ENCODE measurements at places on chromosomes 11 and 22.
A peak's percentile ranks its signal among the peaks of the same experiment; 100 is the strongest.

GRCh38 chr22:20725987-20726558 lies 47.8 kb upstream of the SERPIND1 start:
- peak; percentile 43 for DNase-seq

DNA sequence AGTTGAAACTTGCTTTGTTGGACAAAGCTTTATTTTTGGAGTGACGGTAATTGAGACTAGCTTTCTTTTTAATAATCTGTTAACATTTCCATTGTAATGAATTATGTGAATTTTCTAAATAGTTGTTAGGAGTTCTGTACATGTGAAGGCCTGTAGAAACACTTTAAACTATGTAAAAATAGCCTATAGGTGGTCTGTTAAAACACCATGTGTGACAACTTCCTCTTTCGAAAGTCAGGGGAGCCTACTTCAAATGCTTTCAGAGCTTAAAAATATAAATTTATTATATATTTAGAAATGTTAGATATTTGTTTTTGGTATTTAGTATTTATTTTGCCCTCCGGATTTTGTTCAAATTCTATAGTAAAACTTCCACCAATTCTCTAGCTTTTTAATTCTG lies 28.7 kb downstream of the DDIAS start:
- no peak for DNase-seq

DNA sequence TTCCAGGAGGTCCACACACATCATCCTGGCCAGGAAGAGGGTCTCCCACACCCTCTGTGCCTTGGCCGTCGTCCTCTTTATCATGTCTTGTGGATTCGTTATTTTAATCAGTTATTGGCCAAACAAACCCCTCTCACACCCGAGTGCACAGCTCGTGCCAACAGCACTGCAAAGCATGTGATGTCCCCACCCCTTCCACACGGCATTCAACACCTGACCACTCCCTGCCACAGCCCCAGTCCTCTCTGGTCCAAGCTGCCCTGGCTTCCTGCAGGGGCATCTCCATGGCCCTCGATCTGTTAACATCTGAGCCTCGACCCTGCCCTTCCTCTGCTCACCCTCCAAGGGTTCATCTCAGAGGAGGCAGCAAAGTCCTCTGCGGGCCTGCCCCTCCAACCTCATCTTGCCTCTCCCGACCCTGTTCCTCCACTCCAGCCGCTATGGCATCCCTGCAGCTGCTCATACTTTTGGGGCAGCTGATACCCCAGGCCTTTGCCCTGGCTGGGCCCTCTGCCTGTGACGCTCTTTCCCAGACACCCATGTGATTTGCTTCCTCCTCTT lies 14.0 kb downstream of the MYEOV start:
- no peak for DNase-seq

DNA sequence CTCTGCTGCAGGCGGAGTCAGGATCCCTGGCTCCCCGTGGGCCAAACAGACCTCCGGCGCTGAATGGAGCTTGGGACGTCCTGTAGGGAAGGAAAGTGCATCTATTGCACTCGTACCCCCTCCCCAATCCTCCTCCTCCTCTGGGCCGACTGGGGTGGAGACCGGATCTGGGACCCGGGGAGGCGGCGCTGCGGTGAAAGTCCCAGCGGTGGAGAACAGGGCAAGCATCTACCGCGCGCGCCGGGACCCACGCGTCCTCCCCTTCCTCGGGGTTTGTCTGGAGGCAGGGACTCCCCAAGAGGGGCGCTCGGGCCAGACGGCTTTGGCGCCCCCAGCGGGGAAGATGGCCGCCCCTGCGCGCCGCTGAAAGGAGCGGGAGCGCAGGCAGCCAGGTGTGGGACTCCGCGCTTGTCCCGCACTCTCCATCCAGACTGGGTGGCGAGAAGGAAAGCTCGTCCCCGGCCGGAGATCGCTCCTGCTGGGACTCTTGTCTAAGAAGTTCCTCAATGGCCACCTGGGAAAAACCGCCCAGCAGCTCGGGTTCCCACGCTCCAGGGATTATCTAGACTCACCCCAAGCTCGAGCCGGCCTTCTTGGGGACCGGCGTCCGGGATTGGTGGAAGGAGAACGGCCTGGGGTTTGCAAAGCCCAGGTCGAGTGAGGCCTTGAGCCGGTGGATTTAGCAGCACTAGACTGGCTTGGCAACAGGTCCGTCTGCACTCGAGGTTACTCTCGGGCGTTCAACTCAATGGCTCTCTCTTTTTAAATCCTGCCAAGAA lies 718 bp downstream of the FADS2 start:
- peak; percentile 24 for DNase-seq

DNA sequence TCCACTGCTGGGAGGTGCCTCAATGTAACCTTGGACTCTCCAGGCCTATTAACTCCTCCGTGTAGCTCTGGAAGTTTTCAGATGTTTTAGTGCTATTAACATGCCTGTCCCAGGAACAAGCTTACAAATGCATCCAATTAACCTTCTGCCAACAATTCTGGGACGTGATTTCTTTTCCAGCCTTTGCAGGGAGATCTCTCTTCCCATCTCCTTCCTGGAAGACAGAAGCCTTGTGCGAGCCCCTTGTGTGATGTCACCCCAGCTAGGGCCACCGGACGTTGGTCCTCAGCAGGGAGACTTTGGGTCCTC lies 47.7 kb upstream of the SYT7 start:
- DNase-seq: no peak

- DNase-seq: no peak
Measured at GRCh38 chr11:78551066-78551465, 23.6 kb downstream of the NARS2 start.

DNA sequence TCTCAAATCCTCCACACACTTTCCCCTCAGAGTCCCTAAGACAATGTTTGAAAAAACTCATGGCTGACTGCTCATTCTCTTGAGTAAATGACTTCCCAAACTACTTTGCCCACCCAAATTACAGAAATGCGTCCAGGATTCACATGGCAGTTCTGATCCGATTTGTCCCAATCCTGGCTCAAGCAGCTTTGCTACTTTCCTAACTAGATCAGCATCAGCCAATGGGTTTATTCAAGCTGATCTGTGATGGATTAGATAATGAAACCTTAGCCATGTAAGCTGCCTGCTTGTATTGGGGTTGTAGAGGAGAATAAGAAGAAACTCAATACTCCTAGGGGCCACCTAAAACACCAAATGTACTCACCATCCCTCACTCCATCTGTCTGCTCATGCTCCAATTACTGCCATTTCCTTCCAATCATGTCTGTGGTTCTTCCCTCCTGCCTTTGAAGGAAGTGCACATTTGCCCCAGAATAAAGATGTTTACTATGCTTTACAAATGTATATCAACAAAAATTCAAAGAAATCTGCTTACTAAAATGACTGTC lies 6.9 kb downstream of the RBFOX2 start:
- DNase-seq: no peak

GRCh38 chr22:23094260-23094659 lies 23.9 kb downstream of the GNAZ start:
- no peak for DNase-seq

DNA sequence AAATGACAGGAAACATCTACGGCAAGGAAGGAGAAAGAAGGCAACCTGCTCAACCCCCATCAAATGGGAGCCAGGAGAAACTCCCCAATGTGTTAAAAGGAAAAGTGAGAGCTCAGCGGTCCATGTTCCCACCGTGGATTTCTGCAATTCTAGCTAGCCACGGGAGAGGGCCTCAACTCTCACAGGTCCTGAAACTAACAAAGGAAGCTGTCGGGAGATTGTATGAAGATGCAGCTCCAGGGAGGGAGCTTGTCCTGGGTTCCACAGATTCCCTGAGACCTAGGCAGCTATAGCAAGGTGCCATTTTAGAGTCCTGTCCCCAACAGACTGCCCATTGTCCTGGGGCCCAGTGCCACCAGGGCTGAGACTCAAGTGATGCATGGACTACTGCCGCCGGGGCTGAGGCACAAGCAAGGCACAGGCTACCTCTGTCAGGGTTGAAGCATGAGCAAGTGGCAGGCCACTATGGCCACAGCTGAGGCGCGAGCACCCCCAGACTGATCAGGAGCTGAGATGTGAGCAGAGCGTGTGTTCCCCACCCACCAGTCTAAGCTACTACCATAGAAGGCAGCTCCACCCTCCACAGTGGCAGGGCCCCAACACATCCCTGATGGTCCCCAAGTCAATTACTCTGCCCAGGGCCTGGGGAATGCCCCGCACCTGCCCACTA lies 31.3 kb downstream of the RSF1 start:
- DNase-seq: no peak

DNA sequence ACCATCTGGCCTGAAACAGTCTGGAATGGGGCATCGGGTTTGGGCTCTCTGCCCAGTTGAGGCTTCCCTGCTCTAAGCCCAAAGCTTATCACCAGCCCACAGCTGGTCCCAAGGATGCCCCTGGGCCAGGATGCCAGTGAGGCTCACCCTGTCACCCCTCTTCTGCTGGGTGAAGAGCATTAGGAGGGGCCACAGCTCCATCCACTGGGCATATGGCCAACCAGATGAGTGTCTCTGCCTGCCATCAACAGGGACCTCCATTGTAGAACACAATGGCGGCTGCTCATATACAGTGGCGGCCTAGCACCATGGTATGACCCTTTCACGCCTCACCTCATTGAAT lies 5.6 kb downstream of the CHST1 start:
- DNase-seq: no peak
